Putamen (tissue), 1 donor: ENCODE measurements at places on chromosomes 4 and X.

- no peak for DNase-seq
These were observed 72.3 kb downstream of the SLIT2 start for GRCh38 chr4:20323991-20324390.

DNA sequence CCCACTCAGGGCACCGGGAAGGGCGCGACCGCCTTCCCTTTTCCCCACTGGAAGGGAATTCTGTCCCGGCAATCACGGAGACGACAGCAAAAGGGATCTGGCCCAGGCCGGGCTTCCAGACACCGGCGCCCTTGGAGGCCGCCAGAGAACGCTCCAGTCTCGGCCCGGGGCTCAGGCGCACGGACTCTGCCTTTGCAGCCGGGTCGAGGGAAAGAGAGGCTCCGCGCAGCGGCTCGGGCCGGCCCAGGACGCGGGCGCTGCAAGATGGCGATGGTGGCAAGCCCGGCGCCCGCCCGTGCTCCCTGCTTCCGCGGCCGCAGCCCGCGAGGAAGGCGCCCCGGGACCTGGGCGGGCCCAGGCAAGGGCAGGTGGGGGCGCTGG lies 1.1 kb downstream of the CTBP1 start:
- no peak for DNase-seq

DNA sequence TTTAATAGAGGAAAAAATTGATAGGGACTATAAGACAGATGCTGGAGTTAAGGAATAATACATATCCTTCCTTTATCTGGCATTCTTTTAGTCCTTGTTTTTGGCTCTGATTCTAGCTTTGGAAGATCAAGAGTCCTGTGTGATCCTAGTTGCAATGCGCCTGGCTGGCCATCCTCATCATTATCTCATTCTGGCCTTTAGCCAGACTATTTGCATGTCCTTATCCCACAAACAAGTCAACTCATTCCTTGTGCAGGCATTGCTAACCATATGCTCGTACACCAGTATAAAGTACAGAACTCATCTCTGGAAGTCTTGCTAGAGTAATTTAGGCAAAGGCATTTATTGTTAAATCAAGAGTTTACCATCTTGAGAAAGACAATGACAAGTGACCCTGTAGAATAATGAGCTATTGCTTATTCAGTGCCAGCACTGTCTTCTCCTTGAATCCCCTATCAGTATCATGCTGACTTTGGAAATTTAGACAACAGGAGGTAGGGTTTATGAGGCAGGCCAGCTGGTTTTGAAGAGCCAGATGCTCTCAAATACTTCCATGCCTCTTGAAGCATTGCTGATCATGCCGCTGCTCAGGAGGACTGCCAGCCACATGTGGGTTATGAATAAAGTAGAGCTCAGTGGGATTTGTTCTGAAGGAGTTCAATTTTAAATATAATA lies 1730.3 kb upstream of the TENM3 start:
- DNase-seq, result no peak

DNA sequence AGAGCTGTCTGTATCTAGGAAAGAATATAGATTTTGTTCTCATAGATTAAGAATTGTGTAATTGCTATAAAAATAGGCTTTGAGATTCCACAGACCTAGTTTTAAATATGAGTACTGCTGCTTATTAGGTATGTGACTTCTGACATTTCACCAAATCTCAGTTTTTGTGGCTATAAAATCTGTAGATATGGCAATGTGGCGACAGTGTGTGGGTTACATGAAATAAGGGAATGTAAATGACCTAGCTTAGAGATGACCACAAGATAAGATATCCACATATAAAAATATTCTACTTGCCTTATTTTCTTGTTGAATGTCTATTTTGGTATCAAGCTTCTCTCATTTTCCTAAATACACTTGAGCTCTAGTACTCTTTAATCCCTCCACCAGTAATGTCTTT lies 193.8 kb downstream of the UNC5C start:
- no peak for DNase-seq

DNA sequence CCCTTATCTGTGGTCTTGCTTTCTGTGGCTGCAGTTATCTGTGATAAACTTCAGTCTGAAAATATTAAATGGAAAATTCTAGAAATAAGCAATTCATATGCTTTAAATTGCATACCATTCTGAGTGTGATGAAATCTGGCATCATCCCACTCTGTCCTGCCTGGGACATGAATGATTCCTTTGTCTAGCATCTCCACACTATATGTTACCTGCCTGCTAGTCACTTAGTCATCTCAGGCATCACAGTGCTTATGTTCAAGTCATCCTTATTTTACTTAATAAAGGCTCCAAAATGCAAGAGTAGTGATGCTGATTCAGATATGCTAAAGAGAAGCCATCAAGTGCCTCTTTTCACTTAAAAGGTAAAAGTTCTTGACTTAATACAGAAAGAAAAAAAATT lies 14.3 kb upstream of the RAB9B start:
- DNase-seq, result peak; percentile 27
